Activated naive CD4-positive, alpha-beta T cell treated with anti-CD3 and anti-CD28 coated beads, Interleukin-2, amount 50 U/mL, for 16 hours (primary cell): ENCODE measurements at places on chromosomes 6 and 20.

DNA sequence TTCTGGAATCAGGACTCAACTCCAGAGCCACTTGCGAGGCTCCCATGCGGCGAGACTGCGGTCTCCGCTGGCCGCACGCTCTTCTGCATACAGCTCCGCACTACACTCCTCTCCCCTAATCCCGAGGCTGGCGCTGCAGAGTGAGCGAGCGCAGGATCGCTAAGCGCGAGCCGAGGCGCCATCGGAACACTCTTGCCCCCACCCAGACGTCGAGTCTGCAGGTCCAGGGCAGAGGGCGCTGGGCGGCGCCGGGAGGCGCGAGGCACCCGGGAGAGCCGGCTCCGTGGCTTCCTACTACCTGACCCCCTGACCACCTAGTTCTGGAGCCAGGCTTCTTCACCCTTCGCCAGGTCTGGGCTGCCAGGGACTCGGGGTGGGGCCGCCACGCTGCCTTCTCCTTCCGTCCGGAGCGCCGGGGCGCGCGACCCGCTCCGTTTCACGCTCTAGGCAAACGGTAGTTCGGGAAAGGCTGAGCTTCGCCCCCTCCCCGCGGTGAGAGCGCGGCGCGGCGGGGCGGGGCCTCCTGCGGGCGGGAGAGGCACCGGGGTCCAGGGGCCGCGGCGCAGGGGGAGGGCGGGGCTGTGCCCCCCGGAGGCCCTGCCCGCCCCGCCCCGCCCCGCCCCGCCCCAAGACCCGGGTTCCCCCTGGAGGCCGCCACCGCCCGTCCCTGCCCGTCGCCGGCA is 5.4 kb upstream of the TUBB2A start:
- peak; percentile 51 for DNase-seq

- DNase-seq = no peak
Observed at GRCh38 chr6:143762126-143762525, 81.0 kb upstream of the LTV1 start.

DNA sequence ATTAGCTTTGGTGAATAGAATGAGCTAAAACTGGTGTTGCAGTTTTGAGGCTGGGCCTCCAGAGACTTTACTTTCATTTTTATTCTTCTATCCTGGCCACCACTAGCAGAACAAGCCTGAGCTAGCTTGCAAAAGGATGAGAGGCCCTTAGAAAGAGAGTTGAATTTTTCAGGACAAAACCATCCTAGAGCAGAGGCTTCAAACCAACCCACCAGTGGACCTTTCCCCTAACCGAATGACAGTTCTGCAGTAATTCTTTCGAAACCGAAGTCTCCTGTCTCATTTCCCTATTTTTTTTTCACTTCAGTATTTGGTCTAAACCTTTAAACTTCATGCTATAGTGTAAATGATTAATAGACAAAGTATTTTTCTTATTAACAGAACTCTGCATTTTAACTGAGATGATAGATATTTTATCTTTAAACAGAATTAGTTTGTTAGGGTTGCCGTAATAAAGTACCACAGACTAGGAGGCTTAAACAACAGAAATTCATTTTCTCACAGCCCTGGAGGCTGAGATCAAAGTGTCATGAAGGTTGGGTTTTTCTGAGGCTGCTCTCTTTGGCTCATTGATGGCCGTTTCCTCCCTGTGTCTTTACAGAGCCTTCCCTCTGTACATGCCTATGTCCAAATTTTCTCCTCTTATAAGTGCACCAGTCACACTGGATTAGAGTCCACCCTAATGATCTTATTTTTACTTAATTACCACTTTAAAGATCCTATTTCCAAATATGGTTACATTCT is 80.6 kb upstream of the PAK5 start:
- DNase-seq = no peak

- peak; percentile 30 for DNase-seq
Observed at GRCh38 chr6:166586424-166587156, at the start of gene RAMACL. Gene RAMACL (minus strand): TSS chr6:166586678. CDS start chr6:166586477, 201 bp downstream.

DNA sequence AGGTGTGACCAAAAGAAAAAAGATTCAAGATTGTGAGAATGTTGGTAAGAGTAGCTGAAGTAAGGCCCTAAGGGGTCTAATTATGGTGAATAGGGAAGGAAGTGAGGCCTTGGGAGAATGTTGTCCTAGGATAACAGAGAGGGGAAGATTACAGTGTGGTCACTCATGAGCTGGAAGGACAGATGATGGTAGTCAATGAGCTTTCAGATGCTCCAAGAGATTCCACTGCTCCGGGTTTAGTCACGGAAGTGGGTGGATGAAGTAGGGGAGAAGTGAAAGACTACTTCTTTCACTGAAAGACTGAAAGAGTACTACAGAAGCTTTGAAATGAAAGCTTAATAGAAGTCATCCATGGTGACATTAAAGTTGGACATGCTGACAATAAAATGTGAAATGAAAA is 108.5 kb downstream of the MMS22L start:
- DNase-seq = no peak

GRCh38 chr6:12058172-12058961 is 46.3 kb downstream of the HIVEP1 start:
- no peak for DNase-seq

GRCh38 chr6:72534236-72534635 is 87.6 kb upstream of the KCNQ5 start:
- no peak for DNase-seq

DNA sequence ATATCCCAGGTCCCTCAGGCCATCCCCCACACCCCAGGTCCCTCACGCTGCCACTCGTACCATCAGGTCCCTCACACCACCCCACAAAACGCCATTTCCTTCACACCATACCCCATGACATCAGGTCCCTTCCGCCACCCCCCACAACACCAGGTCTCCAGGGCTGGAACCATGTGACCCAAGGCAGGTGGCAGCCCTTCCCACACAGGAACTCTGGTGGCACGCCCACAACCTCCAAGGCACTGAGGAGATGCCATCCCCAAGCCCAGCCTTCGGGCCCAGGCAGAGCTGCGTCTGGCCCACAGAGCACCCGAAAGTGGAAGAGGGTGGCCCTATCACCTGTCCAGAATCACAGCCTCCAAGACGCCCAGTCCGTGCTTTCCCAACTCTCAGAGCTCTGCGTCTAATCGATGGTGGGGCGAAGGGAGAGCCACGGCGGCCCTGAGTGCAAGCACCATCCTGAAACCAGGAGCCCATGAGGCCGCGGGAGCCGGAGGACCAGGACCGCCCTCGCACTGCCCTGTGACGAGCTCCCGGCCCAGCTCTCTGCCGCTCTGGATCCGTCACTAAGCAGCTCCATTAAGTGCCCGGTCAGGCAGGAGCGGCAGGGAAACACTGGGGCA is 12.7 kb downstream of the TAF4 start:
- DNase-seq = no peak

- no peak for DNase-seq
Observed at GRCh38 chr6:154070657-154071056, 31.6 kb downstream of the OPRM1 start.

- DNase-seq = no peak
Observed at GRCh38 chr20:49627329-49627761, 59.4 kb upstream of the PTGIS start.

- DNase-seq = no peak
Observed at GRCh38 chr20:62301111-62301668, 1.6 kb upstream of the ADRM1 start.

- DNase-seq = no peak
Observed at GRCh38 chr6:112457886-112458285, 110.8 kb downstream of the RFPL4B start.

DNA sequence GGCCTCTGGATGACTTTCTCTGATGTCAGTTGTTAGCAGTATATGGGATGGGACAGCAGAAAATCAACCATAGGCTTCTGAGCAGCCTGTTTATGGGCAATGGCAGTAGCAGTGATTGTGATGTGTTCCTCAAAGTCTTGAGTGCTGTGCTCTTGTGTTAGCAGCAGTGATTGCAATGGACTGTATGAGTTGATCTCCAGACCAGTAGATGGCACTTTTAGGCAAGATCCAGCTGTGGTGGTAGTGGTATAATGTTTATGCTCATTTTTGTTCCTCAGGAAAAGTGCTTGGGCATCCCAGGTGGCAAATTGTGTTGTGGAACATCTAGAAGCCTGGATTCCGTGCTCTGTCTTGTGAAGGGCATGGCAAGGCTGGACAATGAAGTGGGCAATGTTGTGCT is 181.6 kb upstream of the SYNCRIP start:
- DNase-seq = no peak

DNA sequence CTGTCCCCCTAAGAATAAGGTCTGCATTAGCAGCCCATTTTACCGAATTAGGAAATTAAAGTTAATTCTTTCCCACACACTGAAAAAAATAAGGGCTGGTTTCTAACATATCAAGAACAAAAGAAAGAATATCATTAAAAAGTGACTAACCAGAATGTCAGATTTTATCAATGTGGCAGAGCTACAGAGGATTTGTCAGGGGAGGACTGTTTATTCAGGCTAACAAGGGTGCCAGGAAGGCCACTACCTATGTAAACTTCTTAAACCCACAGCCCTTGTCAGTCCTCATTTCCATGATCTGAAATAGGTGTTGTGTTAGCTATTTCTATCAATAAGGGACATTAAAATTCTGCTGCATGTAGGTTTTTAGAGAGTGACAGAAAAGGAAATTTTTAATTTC is 76.4 kb downstream of the BACH2 start:
- no peak for DNase-seq

DNA sequence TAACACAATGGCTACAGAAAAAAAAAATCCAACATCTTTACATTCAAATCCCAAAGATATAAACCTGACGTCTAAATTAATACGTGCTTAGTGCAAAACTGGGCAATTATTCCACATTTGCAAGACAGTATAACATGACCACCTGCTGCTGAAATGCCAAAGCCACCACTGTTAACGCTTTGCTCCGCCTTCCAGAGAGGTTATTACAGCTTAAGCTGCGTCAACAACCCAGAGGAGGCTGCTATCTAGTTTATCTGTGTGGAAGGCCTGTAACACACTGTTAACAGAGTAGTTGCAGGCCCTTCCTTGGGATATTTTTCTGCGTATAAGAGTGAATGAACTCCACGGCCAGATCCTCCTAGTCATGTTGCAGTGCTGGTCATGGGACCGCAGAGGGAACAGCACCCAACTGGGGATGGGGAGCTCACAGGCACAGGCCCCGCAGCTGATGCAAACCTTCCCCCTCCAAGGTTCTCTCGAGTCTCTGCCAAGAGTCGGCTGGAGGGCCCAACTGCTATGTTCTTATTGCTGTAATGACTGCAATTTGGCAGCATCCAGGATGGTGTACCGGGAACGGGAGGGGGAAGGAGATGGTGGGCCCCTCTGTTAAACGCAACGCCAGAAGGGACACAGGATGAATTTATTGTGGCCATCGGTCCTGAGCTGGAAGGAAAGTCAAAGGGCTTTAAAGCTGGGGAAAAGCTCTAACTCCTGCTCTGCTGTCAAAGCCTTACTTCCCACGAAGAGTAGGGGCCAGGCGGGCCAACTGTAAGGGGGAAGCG is 993 bp upstream of the NCOA7 start:
- DNase-seq = peak; percentile 43

GRCh38 chr20:48275286-48276020 is 490.2 kb upstream of the SULF2 start:
- no peak for DNase-seq

- no peak for DNase-seq
Observed at GRCh38 chr20:55953201-55953600, 52.1 kb downstream of the CBLN4 start.

DNA sequence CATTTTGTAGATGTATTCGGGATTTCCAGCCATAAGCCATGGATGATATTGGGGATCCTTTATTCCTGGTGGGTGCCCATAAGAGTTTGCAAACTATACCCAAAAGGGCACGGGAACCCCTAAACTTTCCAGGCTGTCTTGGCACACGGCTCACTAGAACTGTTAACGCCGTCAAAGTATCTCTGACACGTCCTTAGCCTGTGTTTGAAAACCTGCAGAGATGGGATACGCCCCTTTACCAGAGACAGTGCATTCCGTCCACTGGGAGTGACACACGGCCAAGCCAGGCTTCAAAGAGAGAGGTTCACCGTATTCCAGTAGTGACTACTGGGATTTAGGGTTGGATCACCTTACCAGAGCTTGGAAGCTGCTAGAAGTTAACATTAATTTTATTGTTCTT is 95.0 kb downstream of the THBS2 start:
- DNase-seq = no peak
